ENCODE measurements at places on chromosomes 2 and 18.
A peak's percentile ranks its signal among the peaks of the same experiment; 100 is the strongest.

DNA sequence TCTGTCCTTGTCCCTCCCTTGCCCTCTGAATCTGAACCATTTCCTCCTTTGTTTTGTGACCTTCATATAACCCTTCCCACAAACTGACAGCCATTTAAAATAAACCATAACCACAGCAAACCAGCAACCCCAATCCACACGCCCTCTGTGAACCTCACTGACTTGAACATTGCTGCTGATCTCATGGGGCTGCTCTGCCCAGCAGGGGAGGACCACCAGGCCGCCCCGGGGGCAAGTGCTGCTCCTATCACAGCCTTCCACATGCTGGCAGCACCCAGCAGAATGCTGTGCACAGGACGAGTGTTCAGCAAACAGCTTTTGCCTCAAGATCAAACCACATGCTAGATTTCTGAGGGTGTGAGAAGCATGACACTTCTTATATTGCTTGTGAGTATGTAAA lies 73.9 kb upstream of the UXS1 start:
- DNase-seq = no peak

- DNase-seq = no peak
Measured at GRCh38 chr2:224211181-224211480, 172.0 kb upstream of the SERPINE2 start.

DNA sequence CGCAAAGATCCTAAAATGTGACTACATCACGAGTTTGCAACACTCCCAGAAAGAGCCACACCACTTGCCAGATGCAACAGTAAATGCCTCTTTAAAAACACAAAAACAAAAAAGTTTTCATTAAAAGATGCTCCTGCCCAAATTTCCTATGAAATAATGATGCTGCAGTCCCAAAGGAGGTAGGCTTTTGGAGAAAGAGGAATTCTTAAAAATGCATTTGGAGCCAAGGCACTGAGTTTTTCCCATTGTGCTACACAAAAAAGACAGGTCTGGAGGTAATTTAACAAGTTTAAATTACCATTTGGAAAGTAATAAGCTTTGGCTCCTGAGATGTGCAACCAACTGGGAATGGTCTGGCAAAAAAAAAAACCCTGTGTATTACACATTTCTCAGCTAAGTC lies 145.0 kb downstream of the PID1 start:
- DNase-seq = no peak

- DNase-seq = peak; percentile 11
Measured at GRCh38 chr2:127675331-127676261, at the start of gene LIMS2. LIMS2 (minus strand) TSS chr2:127675530; CDS start chr2:127675024, 506 bp downstream.

- no peak for DNase-seq
Measured at GRCh38 chr2:153387203-153387602, 91.4 kb downstream of the RPRM start.

- no peak for DNase-seq
Measured at GRCh38 chr2:175383286-175383685, 201.8 kb upstream of the ATP5MC3 start.

DNA sequence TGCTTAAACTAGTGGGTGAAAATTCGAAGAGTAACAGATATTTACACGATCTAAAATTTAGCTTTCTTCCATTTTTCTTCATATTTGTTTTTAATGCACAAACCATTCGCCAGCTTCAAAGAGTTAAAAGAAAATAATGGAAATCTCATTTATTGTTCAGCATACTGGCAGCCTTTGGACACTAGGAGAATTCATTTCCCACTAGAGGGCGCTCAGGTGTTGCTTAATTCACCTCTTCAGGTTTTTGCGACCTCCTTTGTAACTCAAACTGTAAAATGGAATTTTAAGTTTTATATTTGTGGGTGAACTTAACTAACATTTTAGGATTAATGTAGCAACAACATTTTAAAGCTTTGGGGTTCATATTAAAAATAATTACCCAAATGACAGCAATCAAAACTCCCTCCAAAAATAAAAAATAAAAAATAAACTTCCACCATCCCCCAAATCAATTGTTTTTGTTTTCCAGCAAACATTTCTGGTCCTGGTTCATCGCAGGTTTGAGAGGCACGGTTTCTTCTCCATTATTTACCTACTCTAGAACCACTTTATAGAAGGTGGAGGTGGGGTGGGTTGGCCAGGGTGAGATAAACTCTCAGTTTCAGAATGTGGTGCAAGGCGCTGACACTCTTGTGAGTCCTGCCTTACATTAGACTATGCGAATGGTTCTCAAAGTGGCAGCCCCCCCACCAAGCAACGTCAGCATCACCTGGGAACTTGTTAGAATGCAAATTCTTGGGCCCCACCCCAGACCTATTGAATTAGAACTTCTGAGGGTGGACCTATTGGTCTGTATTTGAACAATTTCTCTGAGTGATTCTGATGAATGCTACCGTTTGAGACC lies 24.7 kb upstream of the PNPT1 start:
- DNase-seq = peak; percentile 75

GRCh38 chr2:176612736-176613135 lies 343.5 kb downstream of the MTX2 start:
- no peak for DNase-seq

Data from COR-L47 (cell line).